ENCODE measurements at places on chromosomes 11 and 22.

DNA sequence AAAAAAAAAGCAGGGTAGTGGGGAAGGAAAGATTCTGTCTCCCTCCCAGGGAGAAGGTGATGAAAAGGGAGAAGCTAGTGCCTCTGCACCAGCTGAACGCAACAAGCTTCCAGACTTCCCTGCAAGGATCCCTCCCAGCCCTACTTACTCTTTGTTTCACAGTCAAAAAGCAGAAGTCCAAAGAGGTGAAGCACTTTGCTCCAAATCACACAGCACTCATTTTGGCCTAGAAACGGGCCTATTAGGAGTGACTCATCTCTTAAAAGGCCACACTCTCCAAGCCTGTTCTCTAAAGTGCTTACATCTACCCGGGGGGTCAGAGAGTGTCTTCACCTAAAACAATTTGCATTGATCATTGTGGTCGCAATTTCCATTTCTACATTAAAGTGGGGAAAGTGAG lies 17.7 kb upstream of the GRK3 start:
- peak; percentile 74 for DNase-seq

- DNase-seq = no peak
These were observed 178.0 kb downstream of the DSCAML1 start for GRCh38 chr11:117618982-117619355.

GRCh38 chr11:116778556-116778955 lies 5.8 kb upstream of the BUD13 start:
- DNase-seq = no peak

GRCh38 chr11:34968862-34969261 lies 52.4 kb downstream of the PDHX start:
- DNase-seq = no peak

- DNase-seq = no peak
These were observed 10.1 kb downstream of the BIRC2 start for GRCh38 chr11:102357116-102357515.

DNA sequence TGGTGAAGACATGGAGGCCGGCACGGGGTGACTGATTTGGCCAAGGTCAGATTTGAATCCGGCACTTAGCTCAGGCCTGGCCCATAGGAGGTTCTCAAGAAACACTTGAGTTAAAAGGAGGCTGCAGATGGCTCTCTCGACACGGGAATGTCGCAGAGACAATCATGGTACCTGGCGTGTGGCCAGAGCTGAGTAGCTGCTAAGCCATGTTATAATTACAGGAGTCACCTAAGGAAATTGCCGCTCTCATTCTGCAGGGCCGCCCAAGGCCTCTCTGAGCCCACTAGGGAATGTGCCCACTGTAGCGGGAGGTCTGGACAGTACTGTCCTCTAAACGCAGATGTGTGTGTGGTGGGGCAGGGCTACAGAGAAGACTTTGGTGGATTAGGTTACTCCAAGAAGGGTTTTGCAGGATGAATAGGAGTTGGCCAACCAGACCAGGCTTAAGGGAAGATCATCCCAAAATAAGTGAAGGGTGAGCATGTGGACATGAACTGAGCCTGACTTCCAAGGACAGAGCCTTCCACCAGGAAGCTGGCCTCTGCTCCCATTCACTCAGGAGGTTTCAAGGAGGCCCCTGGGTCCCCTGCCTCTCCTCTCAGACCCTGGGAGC lies 19.3 kb upstream of the PRR5 start:
- DNase-seq = no peak

GRCh38 chr11:81301166-81301830 lies 1432.4 kb downstream of the FAM181B start:
- no peak for DNase-seq

- no peak for DNase-seq
These were observed 2.2 kb downstream of the LAYN start for GRCh38 chr11:111542606-111543275.

- no peak for DNase-seq
These were observed 6.3 kb downstream of the PRDM10 start for GRCh38 chr11:129996113-129996870.

DNA sequence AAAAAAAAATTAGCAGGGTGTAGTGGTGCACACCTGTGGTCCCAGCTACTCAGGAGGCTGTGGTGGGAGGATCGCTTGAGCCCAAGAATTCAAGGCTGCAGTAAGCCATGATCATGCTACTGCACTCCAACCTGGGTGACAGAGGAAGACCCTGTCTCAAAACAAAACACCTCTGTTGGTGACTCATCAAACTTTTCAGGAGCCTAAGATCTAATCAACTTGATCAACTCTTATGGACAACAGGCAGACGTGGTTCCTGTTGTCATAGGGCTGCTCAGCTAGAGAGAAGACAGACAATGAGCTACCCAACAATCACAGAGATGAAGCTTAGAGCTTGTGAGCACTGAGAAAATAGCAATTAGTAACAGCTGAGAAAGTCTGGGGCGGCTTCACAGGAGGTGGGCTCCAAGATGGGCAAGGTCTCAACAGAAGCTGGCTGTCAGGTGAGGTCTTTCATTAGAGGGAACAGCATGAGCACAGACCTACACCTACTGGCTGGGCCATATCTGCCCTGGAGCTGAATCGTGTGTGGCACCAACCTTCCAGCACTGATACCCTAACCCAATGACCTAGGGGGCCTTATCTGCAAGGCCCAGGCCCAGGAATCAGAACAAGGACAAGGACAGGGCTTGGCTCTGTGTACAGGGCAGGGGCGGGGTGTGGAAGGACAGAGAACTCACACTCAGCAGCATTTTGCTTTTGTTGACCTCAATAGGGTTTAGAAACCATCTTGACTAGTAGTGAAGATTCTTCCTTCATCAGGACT lies 7.2 kb upstream of the UCP3 start:
- DNase-seq = no peak

- DNase-seq = no peak
These were observed 1320.5 kb downstream of the BRD1 start for GRCh38 chr22:48507171-48507570.

GRCh38 chr22:40396882-40397281 lies 26.5 kb downstream of the SGSM3 start:
- no peak for DNase-seq

DNA sequence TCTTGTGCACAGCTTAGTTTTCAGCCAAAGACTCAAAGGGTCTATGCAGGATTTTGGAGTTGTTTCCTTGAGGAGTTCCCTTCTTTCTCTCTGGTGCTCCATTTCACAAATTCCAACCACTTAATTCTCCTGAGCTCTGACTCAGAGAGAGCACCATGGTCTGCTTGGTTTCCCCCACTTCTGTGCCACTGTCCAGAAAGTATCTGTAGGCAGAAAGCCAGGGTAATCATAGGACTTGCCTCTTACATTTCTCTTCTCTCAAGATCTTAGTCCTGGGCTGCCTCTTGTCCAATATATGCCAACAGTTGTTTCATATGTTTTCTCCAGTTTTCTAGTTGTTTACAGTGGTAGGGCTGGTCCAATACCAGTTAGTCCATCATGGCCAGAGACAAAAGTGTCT lies 6.4 kb upstream of the MRGPRD start:
- no peak for DNase-seq

DNA sequence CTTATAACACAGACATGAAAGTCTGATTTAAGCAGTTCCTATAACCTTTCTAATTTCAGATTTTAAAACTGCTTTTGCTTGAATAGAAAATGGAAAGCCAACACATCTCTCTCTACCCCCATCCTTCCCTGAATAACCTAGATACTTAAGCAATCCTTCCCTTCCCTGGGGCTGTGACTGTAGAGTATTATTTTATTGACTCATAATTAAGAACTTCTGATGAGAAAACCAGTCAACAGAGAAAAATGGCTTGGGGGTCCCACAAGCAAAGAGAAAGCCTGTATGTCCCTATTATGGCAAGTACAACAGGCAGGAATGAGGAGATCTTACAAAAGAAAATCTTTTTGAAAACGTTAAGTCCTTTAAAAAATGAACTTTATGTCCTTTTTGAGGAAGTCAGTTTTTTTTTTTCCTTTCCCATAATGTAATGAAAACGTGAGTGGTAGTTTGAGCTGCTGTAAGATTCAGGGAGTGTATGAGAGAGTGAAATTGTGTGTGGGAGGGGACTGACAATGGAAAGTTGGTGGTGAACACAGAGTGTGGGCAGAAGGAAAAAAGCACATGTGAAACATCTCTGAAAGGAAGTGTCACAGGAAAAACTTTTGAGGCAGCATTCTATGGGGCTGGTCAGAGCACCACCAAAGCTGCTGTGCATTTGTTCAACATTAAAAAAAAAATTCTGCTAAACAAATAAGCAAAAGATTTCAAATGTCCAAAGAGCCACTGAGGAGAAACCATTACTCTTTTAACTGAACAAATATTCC lies 154.6 kb downstream of the MAML2 start:
- DNase-seq = peak; percentile 65

DNA sequence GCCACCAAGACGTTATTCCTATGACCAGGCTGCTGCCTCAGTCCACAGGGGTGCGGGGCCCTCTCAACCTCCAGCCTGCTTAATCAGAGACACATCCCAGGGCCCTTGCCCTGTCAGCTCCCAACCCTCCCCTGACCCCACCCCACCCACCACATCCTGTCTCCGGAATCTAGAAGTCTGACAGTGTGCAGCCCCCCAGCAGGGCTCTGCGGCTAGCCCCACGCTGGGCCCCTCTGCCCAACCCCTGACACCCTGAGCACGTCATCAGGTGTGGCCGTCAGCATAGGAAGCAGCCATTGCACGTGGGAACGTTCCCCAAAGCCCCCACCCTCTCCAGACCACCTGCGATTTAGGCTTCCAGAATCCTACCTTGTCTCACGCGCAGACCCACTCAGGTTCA lies 34.3 kb upstream of the IGSF9B start:
- DNase-seq = no peak

GRCh38 chr11:12770966-12771597 lies 96.9 kb downstream of the TEAD1 start:
- no peak for DNase-seq

GRCh38 chr11:9838229-9838628 lies 174.4 kb downstream of the SWAP70 start:
- no peak for DNase-seq

DNA sequence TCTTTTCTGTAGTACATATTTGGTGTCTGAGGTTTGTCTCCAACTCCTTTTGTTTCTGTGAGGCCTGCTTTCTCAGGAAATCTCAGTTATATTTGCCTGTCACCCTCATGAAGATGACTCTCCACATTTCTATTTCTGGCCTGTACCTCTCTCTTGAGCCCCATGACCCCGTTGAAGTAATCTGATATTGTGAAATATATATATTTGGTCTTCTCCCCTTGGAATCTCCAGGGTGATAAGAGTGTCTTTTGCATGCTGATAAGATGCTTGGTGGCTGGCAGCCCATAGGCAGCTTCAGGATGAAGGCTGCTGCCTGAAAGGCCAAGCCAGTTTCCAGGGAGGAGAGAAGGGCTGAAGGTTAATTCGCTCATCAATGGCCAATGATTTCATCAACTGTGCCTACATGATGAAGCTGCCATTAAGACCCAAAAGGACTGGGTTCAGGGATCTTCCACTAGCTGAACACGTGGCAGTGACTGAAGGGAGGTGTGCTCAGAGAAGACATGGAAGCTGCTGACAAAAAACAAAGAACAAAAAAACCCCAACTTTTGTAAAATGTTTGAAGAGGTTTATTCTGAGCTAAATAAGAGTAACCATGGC lies 67.4 kb downstream of the MICAL2 start:
- no peak for DNase-seq

DNA sequence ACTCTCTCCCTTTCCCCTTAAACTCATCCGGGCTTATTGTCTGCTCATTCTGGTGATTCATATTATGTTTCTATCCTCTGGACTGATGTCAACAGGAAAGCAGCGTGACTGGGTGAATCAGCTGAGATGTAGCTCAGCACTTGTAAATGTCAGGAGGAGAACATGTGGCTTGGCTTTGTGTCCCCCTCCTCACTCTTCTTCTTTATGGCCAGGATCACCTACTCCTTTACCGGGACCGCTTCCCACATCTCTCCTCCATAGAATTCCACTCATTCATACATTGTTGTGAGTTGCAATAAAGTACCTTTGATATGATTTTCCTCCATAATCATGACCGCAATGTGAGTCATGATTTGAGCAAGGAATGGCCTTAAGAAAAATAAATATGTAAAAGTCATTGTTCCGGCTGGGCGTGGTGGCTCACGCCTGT lies 15.8 kb upstream of the SYN3 start:
- DNase-seq = no peak

- no peak for DNase-seq
These were observed 242.2 kb downstream of the DCDC1 start for GRCh38 chr11:31127290-31127689.

DNA sequence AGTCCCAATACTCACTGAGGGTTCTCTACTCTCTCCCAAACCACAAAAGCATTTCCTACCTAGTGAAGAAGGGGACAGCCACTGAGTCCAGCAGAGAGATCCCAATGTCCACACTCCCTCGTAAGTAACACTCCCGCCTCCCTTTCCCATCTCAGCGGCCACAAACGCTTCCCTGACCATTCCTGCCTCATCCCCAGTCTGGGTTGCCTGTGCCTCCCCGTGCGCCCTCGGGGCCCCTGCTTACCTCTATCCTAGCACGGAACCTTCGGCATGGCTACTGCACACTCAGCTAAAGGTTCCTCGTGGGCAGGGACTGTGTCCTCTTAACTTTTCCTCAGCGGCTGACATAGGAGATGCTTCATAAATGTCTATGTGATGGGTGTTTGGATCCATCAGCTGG lies 1.5 kb downstream of the UPK2 start:
- DNase-seq = no peak
